ENCODE measurements at places on chromosomes 1 and 21.

GRCh38 chr21:34834852-34835501 lies 166.2 kb downstream of the CLIC6 start:
- no peak for DNase-seq

DNA sequence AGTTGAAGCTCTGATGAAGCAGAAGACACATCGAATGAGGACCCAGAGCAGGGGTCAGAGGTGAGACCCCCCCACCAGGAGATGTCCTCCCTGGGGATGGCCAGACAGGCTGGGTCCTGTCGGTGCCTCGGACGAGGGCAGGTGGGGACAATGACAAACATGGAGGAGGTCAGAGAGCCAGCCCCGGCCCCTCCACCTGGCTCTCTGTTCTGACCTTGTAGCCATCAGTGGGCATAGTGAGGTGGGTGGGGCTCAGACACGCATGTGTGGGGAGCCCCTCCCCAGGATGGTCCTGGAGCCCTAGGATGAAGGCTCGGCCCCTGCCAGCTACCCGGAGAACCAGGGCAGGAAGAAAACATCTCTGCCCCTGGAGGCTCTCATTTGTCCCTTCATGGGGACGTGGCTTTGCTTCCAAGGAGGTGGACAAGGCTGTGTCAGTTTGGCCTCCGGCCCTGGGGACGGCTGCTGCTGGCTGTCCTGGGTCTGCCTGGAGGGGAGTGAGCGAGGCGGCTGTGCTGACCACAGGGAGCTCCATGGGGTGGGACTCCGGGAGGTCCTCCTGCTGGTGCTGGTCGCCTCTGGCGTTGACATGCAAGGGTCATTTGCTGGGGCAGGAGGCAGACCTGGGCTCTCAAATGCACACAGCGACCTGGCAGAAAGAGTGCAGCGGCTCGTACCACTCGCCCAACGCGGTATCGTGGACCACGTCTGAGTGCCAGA lies 2.6 kb downstream of the KRTAP10-6 start:
- no peak for DNase-seq

GRCh38 chr21:46594276-46594675 lies 10.6 kb downstream of the S100B start:
- DNase-seq = no peak

- no peak for DNase-seq
These were observed 410 bp downstream of the TXNDC12 start for GRCh38 chr1:52054496-52055065.

GRCh38 chr1:247992986-247993385 lies 20.5 kb upstream of the OR2L5 start:
- no peak for DNase-seq

DNA sequence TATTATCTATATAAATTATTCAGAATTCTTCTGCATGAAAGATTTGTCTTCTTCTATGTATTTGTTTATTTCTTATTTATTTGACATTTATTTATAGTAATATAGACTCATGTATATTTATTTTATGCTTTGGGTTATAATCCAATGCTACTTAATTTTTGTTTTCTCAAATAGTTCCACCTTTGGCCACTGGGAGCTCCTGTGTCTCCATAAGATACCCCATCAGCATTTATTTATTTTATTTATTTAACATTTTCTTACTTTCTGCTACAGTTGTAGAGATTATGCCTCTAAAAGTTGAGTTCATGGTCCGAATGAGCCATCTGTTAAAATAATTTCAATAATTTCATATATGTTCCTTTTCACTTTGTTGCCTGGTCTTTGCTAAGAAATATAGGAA lies 289.4 kb downstream of the ADGRL2 start:
- no peak for DNase-seq

- no peak for DNase-seq
These were observed 1.3 kb upstream of the ZNF436 start for GRCh38 chr1:23370709-23371584.

- no peak for DNase-seq
These were observed 178.5 kb upstream of the LYPLAL1 start for GRCh38 chr1:218995091-218995665.

DNA sequence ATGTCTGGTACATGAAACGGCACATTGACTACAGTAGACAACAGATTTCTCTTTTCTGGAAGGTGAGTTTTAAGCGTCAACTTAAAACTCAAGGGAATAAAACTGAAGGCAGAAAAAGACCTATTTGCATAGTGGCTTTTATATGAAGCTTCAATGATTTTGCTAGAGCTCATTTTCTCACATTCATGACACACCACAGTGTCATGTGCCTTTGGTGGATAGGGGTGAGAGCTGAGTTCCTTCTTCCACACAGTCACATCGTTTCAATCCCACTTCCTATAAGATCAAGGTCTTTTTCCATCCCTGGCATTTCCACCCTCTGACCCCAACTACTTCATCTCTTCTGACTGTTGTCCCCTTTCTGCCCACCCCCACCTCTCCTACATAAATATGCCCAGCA lies 31.0 kb downstream of the IL12RB2 start:
- DNase-seq = no peak

GRCh38 chr1:205533748-205534443 lies 29.4 kb downstream of the CDK18 start:
- no peak for DNase-seq

DNA sequence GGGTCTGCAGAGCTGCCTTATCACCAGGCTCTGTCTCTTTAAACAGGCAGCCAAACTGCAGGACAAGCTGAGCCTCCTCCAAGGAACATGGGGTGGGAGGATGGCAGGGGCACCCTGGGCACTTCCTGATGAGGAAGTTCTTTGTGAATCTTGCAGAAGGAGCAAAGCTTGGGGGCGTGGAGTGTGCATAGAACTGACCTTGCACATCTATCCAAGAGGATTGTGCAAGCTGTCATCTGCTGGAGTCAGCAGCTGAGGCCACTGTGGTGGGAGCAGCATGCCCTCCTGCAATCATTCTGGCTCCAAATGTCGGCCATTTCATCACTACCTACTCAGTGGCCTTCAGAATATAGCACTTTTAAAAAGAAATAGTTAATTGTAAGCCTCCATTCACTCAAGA lies 182.2 kb downstream of the AJAP1 start:
- no peak for DNase-seq

DNA sequence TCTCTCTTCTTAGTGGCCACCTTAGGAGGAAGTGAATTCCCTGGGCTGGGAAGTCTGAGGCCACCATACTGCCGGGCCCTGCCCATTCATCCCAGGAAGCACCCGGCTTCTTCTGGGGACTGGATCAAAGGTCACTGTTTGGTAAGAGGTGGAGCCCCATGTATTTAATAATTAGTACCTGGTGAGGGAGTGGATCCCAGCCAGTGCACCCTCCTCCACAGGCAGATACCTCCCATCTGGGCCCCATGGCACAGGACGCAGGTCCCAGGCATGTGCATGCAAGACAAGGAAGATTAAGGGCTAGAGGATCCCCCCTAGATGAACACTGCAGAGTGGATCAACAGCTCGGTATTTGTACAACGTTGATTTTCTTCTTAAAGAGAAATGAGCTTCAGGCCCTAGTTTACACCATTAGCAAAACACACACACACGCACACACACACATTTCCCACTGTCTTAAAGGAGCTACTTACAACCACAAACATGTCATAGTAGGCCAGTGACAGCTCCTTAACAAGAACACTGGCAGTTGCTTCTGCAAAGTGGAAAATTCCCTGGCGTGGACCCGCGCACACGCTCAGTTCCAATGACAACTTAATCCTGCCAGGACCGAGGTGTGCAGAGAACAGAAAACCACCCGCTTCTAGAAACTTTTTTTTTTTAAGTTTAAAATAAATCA lies 90.7 kb downstream of the MRPL37 start:
- no peak for DNase-seq

DNA sequence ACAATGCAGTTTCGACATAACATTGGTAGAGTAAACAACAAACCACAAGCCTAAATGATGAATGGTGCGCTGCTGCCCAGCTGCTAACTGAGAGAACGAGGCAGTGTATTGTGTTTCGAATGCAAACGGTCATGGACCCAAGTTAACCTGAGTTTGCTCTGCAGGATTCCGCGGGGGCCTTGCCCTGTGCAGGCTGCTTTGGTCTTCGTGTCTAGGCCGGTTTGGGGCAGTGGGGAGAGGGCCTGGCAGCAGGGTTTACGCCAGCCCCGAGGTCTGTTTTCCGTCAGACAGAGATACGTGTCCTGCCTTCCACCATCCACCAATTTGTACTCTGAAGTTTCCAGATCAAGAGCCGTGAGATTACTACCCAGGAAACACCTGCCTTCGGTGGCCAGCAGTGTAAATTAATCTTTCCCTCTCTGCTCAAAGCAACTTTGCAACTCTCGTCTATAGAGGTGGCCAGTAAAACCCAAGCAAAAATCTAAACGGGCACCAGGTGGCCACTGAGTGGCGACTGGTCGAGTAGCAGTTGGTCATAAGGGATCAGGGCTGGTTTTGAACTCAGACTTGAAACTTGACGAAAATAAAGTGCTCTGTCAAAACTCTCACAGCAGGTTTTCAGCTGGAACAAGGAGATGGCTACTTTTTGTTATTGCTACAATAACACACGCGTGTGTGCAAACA lies 6.3 kb upstream of the PRDM15 start:
- no peak for DNase-seq

DNA sequence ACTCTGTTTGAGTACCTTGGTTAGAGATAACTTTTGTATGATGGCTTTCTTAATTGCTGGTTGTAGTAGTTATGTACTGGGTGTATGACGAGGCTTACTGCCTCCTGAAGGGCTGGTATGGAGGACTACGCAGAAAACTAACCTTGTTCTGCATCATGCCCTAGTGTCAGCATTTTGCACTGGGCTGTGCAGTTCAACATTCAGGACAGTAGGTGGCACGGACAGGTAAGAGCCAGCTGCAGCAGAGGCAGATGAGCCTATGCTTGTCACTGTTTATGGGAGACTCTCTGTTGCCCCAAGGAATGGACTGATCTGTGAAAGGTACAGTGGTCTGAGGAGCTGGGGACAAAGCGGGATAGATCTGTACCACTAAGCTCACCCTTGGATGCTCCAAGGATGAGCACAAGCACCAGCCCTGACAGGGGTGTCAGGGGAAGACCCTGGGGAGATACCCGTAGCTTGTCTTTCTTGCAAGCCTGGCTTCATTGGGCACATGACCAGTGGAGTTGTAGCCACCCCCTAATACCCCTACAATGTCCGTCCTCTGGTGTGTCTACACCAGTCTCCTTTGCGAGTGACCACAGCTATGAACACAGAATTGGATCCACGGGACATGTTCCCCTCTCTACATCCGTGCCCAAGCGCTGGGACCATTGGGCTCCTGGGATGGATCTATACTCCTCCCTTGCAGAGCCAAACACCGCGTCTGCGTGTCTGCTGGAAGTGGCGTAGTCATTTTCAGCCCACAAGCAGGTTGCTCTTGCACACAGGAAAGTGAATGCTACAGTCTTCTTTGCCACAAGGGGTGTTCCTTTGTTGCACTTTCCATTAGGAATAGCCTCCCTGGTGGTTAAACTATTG lies 51.1 kb upstream of the CFHR3 start:
- peak; percentile 7 for DNase-seq

DNA sequence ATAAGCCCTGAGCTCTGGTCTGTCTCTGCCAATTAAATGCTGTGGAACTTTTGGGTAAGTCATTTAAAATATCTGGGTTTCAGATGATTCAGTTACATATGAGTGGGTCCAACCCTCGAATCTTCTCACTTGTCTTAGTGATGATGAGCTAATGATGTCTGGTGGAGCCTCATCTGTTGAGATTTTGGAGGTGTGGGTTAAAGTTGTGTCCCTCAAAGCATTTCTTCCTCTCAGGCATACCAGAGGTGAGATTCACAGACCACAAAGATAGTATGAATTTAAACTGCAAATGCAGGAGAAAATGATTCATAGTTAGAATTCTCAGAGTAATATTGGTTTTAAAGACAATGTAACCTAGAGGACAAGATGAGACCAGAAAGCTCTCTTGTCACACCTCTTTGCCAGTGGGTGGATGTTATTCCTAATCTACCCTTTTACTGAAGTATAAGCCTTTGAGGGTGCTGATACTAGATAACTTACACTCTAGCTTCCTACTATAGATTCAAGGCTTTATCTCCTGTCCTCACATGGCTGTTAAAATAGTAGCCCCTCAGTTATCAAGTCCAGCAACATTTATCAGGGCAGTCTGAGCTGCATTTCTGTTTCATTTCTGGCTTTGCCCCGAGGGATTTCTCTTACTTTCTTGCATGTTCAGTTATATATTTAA lies 90.7 kb downstream of the MT1HL1 start:
- DNase-seq = no peak

DNA sequence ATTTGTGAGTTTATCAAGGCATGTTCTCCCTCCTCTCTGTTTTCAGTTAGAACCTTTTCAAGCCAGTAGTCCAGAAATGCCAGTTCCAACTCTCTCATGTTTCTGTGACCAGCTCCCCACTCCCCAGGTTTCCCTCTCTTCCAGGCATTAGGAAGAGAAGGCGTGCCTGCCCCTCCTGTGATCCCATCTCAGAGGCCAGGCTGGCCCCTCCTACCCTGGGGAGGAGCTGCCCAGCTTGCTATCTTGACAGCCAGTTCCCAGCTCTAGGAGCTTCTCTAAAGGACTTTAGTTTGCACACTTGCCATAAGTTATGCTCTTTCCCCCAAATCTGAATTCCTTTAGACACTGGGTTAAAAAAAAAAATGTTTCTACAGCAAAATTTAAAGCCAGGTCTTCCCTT lies 8.9 kb downstream of the HYI start:
- no peak for DNase-seq

GRCh38 chr1:15939181-15940109 lies 36.5 kb downstream of the ZBTB17 start:
- no peak for DNase-seq

DNA sequence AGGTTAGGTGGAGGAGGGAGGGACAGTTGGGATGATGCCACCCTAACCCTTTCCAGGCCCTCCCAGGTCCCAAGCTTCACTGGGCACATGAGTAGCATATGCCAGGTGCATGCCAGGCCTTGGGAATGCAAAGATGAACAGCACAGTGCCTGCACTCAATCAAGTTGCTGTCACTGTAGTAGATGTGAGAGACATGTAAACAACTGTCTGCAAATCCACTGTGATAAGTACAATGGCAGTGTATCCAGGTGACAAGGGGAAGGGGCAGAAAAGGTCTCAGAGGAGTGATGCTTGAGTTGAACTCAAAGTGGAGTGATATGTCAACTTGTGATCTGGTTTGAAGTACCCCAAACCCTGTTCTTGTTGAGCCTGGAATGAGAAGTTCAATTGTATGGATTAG lies 49.5 kb upstream of the LRRN2 start:
- DNase-seq = no peak

- DNase-seq = no peak
These were observed 83.1 kb upstream of the BARHL2 start for GRCh38 chr1:90800012-90800717.

DNA sequence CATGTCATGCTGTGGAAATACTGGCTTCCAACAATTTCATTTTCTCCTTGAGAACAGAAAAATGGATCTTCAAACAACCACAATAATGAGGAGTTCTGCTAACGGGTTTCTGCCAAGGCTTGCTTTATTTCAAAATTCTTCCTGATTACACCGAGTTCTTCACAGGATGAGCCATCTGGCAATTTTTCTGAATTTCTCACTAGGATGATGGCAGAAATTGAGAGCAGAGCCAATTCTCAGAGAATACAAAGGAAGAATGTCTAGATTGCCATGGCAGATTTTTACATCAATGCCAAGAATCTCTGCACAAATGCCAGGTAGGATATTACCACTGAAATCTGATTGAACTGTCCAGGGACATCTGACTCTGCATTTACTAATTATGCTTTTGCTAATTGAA lies 619.0 kb upstream of the CHRM3 start:
- no peak for DNase-seq
